ENCODE measurements at places on chromosomes 2 and 18.

- no peak for DNase-seq
Measured at GRCh38 chr2:36027616-36028015, 328.0 kb upstream of the CRIM1 start.

DNA sequence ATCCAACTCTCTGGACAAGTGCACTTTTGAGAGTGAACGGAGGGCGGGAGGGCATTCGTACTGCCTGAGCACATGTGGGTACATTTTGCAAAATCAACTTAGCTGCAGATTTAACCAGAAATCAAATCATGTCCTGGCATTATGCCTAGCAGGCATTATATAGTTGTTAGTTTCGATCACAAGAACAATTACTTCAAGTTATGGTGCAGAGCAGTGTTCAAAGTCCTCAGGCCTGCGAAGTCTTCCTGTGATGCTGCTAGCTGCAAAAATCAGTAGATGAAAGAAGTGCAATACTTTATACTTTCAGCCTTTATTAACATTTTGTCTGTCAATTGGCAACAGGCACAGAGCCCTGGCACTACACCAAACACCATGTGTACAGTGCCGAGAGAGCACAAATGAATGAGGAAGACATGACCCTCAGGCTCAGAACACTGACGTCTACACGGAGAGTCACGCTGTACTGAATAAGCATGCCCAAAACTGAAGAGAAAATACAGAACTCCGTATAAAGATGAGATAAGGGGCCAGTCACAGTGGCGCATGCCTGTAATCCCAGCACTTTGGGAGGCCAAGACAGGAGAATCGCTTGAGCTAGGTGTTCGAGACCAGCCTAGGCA, 92.1 kb upstream of the CREB1 start:
- no peak for DNase-seq

- no peak for DNase-seq
Measured at GRCh38 chr2:85368921-85369320, 14.4 kb downstream of the ELMOD3 start.

DNA sequence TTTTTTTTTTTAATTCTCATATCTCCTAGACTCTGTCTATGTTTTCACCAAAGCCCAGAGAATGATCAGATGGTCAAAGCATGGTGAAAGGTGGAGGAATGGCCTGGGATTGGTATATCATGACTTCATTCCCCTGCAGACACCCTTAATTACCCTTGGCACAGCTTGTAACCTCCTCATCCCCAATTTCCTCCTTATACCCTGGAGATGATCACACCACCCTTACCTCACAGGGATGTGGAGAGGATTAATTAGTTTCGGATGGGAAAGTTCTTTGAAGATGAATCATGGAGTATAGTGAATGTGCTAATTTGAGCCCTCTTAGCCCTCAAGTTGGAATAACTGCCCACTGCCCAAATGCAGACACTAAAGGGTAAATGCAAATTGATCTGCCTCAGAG, 138.0 kb upstream of the LYPD6 start:
- no peak for DNase-seq

GRCh38 chr2:195486987-195487644, 169.9 kb upstream of the SLC39A10 start:
- DNase-seq: no peak

- DNase-seq: no peak
Measured at GRCh38 chr2:146624430-146625160, 1220.2 kb upstream of the ACVR2A start.

DNA sequence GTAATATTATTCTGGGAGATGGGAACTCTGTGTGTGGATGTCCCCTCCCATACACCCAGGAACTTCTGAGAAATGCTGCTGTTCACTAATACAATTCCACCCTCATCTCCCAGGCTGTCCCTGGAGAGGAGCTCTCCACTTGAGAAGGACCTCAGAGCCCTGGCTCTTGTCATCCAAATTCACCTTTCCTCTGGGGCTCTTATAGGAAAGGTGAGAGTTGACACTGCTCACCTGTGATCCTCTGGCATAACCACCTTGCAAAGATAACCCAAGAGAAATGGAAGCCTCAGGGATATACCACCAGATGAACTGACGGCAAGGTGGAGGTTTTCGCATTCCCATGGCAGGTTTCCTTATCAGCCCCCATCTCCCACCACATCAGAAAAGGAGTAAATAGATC, 52.0 kb downstream of the IL1RL2 start:
- no peak for DNase-seq

DNA sequence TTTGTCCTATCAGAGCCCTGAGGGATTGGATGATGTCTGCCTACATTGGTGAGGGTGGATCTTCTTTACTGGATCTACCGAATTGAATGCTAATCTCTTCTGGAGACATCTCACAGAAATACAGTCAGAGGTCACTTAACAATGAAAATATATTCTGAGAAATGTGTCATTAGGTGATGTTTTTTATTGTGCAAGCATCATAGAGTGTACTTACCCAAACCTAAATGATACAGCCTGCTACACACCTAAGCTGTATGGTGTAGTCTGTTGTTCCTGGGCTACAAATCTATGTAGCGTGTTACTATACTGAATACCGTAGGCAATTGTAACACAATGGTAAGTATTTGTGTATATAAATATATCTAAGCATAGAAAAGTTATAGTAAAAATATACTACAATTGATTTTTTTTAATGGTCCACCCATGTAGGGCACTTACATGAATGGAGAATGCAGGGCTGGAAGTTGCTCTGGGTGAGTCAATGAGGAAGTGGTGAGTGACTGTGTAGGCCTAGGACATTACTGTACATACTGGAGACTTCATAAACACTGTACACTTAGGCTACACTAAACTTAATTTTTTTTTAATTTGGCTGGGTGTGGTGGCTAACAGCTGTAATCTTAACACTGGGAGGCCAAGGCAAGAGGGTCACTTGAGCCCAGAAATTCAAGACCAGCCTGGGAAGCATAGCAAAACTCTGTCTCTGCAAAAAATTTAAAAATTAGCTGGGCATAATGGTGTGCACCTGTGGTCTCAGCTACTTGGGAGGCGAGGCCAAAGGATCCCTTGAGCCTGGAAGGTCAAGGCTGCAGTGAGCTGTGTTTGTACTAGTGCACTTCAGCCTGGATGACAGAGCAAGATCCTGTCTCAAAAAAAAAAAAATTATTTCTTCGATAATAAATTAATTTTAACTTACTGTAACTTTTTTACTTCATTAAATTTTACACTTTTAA, 226.3 kb upstream of the UBE2E3 start:
- no peak for DNase-seq

DNA sequence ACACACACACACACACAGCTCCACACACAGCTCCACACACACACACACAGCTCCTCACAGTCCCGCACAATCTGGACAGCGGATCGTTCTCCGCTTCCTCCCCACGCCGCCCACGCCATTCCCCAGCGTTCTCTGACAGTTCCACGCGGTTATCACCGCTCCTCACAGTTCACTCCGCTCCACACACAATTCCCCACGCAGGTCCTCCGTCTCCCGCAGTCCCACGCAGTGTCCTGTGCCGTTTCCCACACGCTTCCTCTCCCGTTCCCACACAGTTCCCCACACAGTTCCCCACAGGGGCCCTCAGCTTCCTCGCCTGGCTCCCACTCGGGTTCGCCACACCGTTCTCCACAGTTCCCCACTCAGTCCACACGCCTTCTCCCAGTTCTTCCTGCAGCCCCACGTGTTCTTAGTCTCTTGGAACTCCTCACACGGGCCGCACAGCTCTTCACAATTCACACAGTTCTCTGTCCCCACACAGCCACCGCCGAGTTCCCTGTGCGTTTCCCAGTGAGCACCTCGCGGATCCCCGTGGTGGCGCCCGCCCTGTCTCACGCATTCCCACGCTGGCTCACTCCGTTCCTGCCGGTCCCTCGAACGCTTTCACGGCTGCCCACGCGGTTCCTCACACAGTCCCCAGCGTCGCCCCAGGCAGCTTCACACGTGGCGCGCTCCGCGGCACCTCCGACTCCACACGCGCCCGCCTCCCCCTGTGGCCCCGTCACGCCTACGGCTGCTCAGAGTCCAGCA, 38.4 kb downstream of the KIF1A start:
- no peak for DNase-seq

Measured in glomerular endothelial cell (primary cell).